GM03348 (cell line): ENCODE measurements at places on chromosomes 1 and 21.
A peak's percentile ranks its signal among the peaks of the same experiment; 100 is the strongest.

- no peak for DNase-seq
These were observed 300.4 kb upstream of the ZP4 start for GRCh38 chr1:238191170-238191569.

- peak; percentile 90 for DNase-seq
These were observed 10.0 kb upstream of the ARHGAP29 start for GRCh38 chr1:94247138-94248094.

DNA sequence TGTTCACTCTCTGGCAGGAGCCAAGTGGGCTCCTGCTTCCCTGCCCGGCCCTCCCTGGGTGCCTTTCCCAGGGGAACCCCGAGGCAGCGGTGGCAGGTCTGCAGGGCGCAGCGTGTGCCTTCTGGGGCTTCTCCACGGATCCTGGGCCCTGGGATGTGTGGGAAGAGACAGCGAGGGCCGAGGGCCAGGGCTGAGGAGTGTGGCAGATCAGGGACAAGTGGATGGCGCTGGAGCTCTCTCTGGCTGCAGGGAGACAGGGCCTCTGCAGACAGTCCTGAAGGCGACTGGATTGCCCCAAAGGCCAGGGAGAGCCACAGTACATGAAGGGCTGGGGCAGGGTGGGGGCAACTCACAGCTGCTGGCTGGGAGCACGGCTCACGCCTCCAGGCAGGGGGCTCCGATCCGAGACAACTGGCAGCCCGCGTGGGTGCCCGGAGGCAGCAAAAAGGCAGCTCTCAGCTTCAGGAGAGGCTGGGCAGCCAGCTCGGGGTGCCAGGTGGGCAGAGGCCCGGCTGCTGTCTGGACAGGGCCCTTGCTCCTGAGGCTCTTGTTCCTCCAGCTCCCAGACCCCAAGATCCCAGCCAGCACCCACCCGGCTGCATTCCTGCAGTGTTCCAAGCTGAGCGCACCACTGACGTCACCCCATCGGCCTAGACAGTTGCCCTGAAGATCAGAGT lies 16.0 kb downstream of the MORN1 start:
- no peak for DNase-seq

- DNase-seq, result no peak
These were observed 202.0 kb downstream of the AJAP1 start for GRCh38 chr1:4856396-4856795.

- DNase-seq, result no peak
These were observed 284.4 kb upstream of the GJB5 start for GRCh38 chr1:34470401-34470800.

- no peak for DNase-seq
These were observed 36.3 kb downstream of the NRDC start for GRCh38 chr1:51842261-51842660.
